ENCODE measurements at places on chromosomes 4 and X.

- DNase-seq = no peak
Observed at GRCh38 chrX:135893294-135893817, at the start of the genes CT45A10 and SAGE1. Gene CT45A10 (minus strand): TSS chrX:135893444. CDS start chrX:135885344, 8,100 bp downstream. Gene SAGE1 (plus strand): TSS chrX:135893716. CDS start chrX:135896243, 2,527 bp downstream.

DNA sequence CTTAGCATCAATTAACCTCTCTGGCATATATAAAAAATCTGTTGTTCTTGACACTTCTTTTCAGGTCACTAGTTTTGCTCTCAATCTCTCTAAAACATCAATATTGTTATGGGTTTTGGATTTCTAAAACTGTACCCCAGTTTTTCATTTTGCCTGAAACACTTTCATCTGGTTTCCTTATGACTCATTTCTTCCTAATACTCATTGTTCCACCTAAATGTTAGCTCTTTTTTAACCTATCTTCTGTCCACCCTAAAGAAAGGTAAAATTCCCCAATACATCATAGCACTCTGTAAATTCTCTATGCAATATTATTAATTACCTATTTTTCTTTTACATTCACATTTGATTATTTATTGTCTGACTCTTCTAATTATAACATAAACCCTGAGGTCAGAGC is 575.5 kb upstream of the NDST4 start:
- no peak for DNase-seq

- no peak for DNase-seq
Observed at GRCh38 chr4:128220286-128221235, 67.1 kb downstream of the PGRMC2 start.

- no peak for DNase-seq
Observed at GRCh38 chr4:19478791-19479190, 772.9 kb upstream of the SLIT2 start.

DNA sequence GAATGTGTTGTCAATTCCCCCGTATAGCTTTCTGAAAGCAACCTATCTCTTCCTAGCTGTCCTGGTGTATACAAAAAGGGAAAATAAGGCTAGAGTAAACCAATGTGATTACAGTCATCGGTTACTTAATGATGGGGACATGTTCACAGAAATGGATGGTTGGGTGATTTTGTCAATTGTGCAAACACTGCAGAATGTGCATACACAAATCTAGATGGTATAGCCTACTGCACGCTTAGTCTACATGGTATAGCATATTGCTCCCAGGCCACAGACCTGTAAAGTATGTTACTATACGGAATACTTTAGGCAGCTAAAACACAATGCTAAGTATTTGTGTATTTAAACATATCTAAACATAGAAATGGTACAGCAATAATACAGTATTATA is 5.1 kb downstream of the DTHD1 start:
- DNase-seq = no peak

Measured in activated CD8-positive, alpha-beta memory T cell treated with anti-CD3 and anti-CD28 coated beads for 1 hour (primary cell).